HL-60 (cell line): ENCODE measurements at places on chromosomes 13 and 19.

GRCh38 chr19:289651-290371 lies 1.4 kb downstream of the PLPP2 start:
- DNase-seq, result no peak

DNA sequence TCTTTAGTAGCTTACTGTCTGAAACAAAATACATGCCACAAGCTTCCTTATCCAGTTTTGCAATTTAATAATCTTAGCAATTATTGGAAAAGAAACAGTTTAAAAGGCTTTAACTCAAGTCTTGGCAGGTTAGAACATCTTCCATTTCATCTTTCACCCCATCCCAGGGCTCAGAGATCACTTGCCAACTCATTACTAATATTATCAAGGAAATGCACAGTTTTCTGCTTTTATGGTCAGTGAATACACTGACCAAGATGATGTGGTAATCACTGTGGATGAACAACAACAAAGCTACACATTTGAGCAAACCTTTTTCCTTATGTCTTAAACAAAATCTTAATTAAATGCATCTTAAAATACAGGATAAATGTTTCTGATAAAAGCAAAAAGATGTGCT lies 48.0 kb upstream of the ITM2B start:
- DNase-seq, result no peak

- DNase-seq, result no peak
Measured at GRCh38 chr19:46761418-46761831, 15.2 kb upstream of the STRN4 start.

DNA sequence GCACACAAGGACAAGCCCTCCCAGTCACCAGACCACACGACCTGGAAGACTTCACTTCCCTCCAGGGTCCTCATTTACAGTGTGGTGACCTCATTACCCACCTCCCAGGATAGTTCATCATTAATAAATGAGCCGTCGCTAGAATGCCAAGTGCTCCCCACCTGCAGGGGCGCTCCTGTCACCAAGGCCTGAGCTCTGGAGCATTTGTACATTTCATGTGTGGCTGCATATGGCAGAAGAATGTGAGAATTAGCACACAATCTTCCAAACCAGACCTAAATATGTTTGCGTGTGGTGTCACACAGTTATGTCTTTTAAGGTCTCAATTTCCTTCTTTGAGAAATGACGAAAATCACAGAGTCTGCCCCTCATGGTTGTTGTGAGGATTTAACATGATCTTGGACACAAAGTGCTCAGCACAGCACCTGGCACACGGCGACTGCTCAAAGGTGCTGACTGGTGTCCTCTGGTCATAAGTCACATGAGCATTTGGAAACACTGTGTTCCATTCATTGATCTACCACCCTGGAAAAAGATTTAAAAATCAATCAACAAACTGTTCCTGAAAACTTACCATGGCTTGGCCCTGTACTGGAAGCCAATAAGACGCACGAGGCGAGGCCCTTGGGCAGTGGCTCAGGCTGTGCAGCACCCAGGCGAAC lies 150.6 kb upstream of the SPACA7 start:
- DNase-seq, result no peak

GRCh38 chr19:10744801-10745293 lies 27.0 kb downstream of the DNM2 start:
- no peak for DNase-seq

- DNase-seq, result no peak
Measured at GRCh38 chr19:40872209-40872608, 9.8 kb downstream of the CYP2A7 start.

- peak; percentile 50 for DNase-seq
Measured at GRCh38 chr19:2561895-2562294, 86.0 kb downstream of the GADD45B start.

DNA sequence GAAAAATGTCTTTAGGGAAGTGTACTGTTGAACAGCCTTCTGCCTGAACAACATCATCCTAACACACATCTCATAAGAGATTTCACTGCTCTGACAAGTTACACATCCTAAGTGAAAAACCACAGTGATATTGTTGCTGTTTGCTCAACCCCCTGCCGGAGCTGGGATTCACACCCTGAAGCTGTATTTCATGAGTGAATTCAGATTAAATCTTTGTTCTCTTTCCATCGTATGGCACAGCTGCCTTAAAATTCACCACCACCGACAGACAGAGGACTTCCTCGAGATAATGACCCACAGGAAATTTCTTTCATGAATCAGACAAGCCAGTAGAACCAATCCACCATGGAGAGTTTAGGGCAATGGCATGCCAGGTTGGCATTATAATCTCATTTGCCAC lies 280.8 kb downstream of the DCT start:
- no peak for DNase-seq

GRCh38 chr13:108155185-108156106 lies 59.9 kb downstream of the LIG4 start:
- peak; percentile 48 for DNase-seq

DNA sequence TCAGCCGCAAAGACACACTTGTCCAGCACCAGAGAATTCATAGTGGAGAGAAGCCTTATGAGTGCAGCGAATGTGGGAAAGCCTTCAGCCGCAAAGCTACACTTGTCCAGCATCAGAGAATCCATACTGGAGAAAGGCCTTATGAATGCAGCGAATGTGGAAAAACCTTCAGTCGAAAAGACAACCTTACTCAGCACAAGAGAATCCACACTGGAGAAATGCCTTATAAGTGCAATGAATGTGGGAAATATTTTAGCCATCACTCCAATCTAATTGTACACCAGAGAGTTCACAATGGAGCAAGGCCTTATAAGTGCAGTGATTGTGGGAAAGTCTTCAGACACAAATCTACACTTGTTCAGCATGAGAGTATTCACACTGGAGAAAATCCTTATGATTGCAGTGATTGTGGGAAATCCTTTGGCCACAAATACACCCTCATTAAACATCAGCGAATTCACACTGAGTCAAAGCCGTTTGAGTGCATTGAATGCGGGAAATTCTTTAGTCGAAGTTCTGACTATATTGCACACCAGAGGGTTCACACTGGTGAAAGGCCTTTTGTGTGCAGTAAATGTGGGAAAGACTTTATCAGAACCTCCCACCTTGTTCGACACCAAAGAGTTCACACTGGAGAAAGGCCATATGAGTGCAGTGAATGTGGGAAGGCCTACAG lies 6.8 kb downstream of the ZNF134 start:
- no peak for DNase-seq

GRCh38 chr13:89163096-89163495 lies 1491.9 kb downstream of the SLITRK5 start:
- DNase-seq, result no peak

DNA sequence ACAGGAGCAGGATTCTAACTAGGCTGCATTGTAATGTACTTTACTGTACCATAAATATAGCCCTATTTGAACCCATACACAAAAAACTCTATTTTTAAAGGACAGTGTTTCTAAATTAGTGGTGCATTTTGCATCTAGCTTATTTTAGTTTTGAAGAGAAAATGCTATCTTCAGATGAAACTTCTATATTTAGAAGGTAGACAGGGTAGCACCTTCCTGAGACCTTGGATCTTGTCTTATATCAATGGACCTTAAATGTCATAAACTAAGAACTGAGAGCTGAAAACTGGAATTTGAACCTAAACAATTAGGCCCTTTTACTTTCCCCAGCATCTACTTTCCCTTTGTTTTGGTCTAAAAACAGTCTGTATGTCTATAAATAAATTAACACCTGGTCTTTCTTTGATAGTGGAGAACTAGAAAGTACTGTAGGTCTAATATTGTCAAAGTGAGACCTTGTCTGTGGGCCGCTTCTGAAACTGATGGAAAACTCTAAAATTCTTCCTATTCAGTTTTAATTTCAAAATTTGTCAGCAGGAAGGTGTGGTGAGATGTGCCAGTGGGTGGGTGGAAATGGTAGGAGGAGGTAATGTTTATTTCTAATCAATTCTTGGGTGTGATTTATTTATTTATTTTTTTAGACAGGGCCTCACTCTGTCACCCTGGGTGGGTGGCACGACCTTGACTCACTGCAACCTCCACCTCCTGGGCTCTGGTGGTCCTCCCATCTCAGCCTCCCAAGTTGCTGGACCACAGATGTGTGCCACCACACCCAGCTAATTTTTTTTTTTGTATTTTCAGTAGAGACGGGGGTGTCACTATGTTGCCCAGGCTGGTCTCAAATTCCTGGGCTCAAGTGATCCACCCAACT lies 10.1 kb downstream of the COG3 start:
- no peak for DNase-seq
